Frontal cortex (tissue), 4 donors: ENCODE measurements at places on chromosomes 2 and 18. TPM values are rescaled to one million over a fixed set of nuclear protein-coding genes. Genes with fewer than 3 reads are reported as not detected.
A peak's percentile ranks its signal among the peaks of the same experiment; 100 is the strongest.

GRCh38 chr2:220143336-220143735 is 515.9 kb downstream of the SLC4A3 start:
- no peak for DNase-seq

- no peak for DNase-seq
These were observed 257.2 kb downstream of the SRBD1 start for GRCh38 chr2:45353879-45354278.

DNA sequence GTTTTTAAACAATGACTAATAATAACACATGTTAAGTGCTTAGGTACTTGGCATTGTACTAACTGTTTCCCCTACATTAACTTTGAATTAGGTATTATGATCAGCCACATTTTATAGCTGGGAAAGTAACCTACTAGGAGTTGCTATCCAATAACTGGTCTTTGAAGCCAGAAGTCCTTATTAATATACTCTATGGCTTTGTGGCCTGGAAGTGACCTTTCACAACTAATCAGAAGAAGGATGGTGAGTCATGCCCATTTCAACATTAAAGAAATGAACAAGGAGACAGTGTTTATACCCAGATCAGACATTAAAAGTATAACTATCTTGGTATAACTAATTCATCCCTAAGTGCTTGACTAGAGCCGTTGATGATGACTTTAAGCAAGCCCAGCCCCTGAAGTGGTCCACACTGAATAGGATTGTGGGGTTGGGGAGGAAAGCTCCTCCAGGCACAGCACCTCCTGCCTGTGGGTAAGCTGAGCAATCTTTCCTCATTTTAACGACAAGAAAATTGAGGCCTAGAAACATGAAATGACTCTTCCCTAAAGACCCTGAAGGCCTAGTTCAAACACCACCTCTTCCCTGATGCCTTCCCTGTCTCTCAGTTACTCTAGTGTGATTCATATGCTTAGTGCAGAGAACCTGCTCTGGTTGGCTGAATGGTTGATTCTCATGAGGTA is 71.6 kb upstream of the RFX8 start:
- no peak for DNase-seq

DNA sequence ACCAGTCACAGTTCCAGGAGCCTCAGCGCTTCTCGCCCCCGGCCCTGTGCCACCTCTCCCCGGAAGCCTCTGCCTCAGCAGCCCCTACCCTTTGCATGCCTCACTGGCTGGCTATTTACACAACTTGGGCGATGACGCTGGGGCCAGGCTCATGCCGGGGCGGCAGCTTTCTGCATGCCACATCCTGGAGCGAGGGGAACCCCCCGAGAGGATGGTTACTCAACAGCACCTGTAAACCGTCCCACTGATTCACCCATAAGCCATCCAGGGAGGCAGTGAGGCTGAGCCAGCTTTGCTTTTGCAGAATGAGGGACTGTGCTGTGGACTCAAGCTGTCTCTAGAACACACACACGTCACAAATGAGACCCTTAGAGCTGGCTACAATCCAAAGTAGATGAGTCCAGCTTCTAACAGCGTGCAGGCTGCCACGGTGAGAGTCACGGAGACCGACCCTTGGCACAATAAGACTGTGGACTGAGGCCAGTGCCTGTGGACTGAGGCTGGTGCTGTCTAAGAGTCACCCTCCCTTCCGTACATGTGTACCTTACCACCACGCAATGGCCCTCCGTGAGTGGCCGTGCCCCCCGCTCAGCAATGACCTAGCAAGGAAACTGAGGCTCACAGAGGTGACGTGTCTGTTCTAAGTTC is 45.6 kb upstream of the ODC1 start:
- DNase-seq, result no peak

- DNase-seq, result no peak
These were observed 343.1 kb downstream of the CYRIA start for GRCh38 chr2:16322308-16323125.

DNA sequence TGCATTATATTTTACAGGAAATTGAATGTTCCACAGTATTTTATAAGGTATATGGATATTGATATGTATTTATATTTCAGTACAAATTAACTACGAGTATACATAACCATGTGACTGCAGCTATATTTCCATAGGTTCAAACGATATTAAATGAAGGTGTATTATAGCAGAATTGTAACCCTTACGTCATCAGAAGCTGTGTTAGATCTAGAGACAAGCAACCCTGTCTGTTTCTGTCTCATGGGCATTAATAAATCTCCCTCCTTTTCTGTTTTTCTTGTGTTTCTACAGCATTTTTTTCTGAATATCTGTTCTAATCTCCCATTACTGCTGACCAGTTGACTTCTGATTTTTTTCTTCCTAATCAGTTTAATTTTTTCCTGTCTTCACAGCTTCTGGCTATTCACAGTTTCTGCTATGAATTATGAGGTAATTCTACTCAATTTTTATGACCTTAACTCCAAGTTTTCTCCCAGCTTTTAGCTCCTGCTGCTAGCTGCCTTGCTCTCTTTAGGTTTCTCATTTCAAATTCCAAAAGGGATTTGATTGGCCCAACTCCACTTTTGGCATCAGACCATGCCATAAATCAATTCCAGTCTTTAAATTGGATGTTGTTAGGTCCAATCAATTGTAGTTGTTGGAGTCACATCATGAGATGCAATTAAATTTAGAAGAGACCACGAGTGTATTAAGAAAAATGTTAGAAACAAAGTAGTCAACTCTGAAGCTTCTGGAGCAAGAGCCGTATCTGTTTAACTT is 277.5 kb upstream of the ZSWIM2 start:
- no peak for DNase-seq

GRCh38 chr2:158484892-158485556 is 28.3 kb downstream of the PKP4 start:
- no peak for DNase-seq

DNA sequence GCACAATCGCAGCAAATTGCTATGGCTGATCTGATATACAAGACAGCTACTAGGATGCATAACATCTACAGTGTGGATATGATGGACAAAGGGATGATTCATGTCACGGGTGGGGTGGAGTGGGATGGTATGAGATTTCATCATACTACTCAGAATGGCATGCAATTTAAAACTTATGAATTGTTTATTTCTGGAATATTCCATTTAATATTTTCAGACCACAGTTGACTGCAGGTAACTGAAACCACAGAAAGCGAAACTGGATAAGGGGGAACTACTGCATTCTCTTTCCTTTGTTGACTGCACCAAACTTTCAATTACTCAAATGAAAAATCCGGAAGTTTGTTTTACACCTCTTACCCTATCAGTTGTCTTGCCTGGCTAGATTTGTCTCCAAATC is 94.4 kb upstream of the NEUROD1 start:
- no peak for DNase-seq

DNA sequence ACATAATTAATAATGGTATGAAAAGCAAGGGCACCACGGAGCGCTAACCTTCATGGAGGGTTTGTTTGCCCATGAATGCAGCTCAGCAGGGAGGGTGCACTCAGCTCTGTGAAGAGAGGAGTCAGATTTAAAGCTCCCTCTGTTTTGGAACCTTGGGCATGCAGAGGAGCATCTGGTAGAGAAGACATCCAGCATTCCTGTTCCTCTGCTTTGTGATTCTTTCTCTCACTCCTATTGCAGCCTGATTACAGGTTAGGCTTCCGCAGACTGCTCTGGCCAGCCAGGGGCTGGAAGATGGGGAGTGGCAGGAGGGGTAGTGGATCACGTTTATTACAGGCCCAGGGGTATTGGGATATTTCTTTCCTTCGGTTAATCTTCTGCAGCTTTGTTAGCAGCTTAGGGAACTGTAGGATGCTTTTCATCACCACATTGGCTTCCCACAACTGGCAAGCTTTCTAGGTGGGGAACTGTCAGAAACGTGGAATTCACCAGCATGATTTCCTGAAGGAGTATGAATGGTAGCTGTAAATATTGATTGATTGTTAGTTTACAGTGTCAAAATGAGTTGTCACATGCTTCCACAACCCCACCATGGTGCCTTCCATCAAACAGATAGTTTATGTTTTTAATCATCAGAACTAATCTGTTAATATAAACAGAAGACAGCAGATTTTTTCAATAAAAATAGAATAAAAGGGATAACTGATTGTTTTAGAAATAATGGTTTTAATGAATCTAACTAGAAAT is 201.1 kb downstream of the VAPA start:
- DNase-seq, result no peak

- no peak for DNase-seq
These were observed 16.0 kb downstream of the SLC20A1 start for GRCh38 chr2:112661656-112662305.

GRCh38 chr2:51919395-51919794 is 887.5 kb upstream of the NRXN1 start:
- no peak for DNase-seq

GRCh38 chr18:36572135-36572856 is 256.5 kb downstream of the TPGS2 start:
- DNase-seq, result no peak

GRCh38 chr18:23851470-23852002 is 162.3 kb downstream of the LAMA3 start:
- DNase-seq, result no peak

DNA sequence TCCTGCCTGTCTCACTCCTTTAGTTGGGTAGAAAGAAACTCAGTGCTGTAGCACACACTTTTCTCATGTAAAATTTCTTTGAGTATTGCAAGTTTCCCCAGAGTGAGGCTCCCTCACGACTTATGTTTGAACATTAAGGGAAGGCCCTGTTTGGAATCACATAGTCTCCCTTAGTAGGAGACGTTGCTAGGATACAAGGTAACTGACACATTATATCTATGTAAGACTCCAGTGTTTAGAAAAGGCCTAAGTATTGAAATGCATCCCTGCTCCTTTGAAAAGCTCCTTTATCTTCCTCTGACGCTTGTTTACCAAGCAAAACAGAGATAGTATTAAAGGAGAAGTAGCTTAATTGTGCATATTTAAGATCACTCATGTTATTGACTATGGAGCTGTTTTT is 248.2 kb downstream of the PHLPP1 start:
- no peak for DNase-seq

DNA sequence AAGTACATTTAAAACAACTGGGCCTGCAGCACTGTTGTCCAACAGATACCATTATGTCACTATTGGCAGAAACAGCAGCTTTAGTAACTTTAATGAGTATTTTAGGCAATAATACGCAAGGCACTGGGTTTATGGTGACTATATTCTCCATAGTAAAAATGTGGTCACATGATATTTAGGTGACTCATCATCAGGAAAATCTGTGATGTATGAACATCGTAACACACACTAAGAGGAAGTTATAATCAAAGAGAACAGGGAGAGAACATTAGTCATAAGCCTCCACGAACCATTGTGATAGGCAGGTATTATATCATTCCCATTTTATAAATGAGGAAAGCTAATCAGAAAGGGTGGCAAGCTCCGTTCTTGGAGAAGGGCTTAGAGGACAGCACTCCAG is 36.9 kb downstream of the RAPH1 start:
- peak; percentile 23 for DNase-seq

DNA sequence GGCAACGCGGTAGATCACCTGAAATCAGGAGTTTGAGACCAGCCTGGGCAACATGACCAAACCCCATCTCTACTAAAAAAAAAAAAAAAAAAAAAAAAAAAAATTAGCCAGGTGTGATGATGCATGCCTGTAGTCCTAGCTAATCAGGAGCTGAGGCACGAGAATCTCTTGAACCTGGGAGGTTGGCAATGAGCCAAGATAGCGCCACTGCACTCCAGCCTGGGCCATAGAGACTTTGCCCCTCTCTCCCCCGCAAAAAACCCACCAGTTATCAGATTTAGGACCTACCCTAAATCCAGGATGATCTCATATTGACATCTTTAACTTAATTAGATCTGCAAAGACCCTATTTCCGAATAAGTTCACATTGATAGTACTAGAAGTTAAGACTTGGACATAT is 29.2 kb upstream of the LDAH start:
- DNase-seq, result no peak

DNA sequence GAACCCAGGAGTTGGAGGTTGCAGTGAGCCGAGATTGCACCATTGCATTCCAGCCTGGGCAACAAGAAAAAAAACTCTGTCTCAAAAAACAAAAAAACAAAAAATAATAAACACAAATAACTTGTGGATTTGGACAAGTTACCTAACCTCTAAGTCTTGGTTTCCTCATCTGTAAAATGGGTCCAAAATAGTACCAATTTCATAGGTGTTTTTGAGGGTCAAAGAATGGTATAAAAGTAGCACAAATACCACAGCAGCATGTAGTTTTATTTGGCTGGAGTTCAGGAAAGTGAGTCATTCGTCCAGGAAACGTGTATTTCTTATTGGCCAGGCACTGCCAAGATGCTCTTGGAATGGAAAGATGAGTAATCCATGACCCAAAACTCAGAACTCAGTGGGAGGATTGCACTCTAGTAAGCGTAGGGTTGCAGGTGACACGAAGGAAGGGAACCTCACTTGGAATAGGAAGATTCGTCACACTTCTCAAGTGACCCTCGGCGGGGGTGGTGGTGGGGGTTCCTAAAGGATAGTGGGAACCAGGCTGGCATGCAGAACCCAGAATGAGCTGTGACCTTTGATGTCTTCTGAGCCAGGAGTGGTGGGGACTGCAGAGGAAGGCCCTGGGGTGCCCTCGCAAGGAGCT is 24.4 kb downstream of the GRHL1 start:
- DNase-seq, result no peak

GRCh38 chr2:10252224-10252623 is 50.5 kb upstream of the HPCAL1 start:
- no peak for DNase-seq

- DNase-seq, result no peak
These were observed 32.1 kb upstream of the TTC39C start for GRCh38 chr18:23982155-23983079.

DNA sequence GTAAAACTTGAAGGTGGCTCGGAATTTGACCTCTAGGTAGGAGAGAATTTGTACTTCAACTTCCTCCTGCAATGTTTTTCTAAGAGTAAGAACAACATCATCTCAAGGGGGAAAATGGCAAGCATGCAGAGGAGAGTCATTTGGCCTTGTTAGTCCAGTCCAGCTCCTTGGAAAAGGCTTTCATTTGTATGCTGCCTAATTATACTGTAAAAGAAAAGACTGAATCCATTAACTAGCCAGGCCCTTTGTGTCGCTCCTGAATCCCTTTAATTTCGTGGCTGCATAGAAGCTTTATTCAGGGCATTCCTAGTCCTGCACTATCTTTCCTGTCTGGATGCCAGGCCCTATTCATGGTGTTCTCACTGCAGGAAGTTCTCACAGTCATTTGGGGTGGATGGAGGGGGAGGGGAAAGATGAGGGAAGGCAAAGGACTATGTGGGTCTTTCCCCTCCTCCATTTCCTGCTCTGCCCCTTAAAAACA is 36.0 kb downstream of the PHLPP1 start:
- peak; percentile 18 for DNase-seq

- DNase-seq, result no peak
These were observed 22.3 kb upstream of the ATP5MC3 start for GRCh38 chr2:175203621-175204496.

Gene EFR3B
- 42.0 TPM for total RNA-seq

Gene HRH4
- total RNA-seq, result not detected

Gene IMMT
- total RNA-seq, result 43.6 TPM

Gene FOXD4L1
- 0.41 TPM for total RNA-seq

Gene SP140L
- total RNA-seq, result 1.2 TPM

Gene SCG2
- total RNA-seq, result 138 TPM
